ENCODE measurements at places on chromosomes 16 and 17.

GRCh38 chr16:62105244-62105643 lies 69.0 kb upstream of the CDH8 start:
- no peak for DNase-seq

DNA sequence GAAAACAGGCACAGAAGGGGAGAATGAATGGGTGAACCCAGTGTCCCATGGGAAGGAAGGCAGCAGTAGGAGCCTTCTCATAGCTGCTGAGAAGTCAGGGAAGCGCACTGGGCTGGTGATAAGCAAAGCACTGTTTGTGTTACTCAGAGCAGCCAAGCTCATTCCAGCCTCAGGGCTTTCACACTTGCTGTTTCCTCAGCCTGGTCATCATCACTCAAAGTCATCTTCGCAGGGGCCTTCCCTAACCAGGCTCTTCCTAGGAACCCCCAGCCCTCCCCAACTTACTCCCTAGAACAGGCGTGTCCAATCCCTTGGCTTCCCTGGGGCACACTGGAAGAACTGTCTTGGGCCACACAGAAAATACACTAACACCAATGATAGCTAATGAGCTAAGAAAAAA lies 32.1 kb upstream of the LONP2 start:
- no peak for DNase-seq

DNA sequence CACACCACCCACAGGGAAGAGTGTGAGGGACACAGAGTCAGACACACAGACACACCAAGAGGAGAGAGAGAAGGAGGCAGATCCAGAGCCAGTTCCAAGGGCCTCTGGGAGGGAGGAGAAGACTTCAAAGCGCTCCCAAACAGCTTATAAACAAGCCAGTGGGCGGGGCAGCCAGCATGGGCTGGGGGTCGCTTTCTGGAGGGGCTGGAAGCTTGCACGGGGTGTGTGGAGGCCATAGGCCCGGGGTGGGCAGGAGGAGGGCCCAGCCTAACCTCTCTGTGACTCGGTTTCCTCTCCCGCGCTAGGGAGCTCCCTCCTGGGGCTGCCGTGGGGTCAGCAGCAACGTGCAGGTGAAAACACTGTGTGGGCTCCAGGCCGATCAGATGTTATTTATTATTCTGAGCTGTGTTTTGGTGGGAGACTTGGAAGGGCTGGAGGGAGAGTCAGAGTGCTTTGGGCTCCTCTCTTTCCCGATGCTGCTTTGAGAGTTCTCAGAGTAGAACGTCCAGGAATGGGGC lies 2.5 kb upstream of the WFIKKN2 start:
- no peak for DNase-seq

GRCh38 chr16:67148656-67149275 lies 2.0 kb downstream of the B3GNT9 start:
- DNase-seq = no peak

GRCh38 chr16:76837872-76838271 lies 353.1 kb upstream of the MON1B start:
- no peak for DNase-seq

DNA sequence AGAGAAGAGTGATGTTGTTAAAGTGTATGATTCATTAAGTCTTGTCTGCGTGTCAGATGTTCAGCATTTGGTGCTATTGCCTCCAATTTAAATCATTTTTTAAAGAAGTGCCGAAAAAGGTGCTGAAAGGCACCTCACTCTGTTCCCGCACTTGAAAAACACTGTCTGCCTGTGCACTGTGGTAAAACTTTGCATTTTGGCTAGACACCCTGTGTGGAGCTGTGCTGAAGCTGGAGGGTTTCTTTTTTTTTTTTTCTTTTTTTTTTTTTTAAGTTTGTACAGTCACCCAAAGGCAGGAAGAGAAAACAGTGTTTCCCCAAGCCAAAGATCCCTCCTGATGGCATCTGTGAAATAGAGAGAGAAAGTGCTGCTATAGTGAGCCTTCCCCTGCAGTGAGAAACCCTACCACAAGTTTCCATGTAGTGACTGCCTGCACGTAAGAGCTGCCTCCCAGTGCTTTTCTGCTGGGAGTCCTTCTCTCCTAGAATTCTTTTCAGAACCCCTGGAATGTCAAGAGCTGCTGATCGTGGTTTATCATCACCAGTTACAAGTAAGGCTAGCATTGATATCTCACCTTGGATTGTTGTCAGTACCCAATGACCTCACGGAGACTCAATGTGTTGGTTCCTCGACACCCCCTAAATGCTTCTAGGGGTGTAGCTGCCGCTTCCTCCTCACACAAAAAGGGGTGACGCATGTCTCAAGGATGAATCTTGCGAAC lies 116.0 kb upstream of the SOX9 start:
- DNase-seq = no peak

GRCh38 chr16:89444151-89444723 lies 46.1 kb downstream of the ANKRD11 start:
- DNase-seq = no peak

DNA sequence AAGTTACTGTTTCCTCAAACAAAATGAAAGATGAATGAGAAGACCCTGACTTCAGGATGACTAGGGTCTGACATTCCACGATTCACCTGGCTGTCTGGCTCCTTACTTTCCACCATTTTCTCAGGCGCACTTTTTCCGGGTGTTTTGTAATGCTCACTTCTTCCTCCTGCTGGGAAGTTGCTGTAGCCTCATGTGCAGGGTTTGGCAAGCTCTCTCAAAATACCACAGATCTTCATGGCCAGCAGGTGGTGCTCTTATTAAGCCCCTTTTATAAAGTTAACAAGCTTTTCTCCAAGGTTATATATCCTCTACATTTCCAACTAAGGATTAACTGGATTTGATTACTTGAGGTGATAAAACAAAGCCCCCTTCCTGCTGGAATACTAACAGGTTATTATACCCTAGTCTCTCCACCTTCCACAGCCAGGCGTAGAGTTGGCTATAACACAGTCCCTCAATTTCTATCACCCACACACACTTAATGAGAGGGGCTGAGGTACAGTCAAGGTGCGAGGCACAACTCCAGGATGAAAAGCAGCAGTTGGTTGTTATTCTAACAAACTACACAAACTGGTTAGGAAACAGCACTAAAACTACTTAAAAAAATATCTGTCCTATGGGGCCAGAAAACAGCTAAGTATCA lies 45.4 kb downstream of the STH start:
- DNase-seq = peak; percentile 96

- peak; percentile 92 for DNase-seq
Measured at GRCh38 chr16:84806256-84806889, 13.4 kb upstream of the CRISPLD2 start.

DNA sequence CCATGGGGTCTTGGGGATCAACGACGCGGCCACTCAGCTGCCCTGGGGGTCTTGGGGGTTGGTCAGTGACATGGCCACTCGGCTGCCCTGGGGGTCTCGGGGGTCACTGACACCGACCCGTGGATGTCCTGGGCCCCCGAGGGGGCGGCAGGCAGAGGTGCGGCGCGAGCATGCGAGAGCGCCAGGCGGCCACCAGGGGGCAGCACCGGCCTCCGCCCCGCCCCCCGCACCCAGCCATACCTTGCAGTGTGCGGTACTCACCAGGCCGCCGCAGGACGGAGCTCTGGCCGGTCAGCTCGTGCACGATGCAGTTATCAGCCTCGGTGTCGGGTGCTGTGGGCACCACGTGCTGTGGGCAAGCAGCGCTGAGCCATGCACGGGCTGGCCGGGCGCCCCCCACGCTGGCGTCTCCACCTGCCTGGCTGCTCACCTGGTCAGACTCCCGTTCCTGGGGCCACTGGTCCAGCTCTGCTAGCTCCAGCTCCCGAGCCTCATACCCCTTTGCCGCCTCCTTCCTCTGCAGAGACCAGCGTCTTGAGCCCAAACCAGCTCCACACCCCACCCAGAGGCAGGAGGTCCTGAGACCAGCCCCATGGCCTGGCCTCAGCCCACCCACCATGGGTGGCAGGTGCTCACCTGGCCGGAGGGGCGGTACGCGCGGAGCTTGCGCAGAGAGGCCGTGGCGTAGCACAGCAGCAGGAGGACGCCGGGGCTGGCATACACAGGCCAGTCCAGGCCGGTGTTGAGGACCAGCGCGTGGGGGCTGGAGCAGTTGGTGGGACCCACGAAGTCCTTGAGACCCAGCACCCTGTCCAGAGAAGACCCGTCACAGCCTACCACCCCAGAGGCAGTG lies 31.2 kb downstream of the CTU2 start:
- peak; percentile 68 for DNase-seq

DNA sequence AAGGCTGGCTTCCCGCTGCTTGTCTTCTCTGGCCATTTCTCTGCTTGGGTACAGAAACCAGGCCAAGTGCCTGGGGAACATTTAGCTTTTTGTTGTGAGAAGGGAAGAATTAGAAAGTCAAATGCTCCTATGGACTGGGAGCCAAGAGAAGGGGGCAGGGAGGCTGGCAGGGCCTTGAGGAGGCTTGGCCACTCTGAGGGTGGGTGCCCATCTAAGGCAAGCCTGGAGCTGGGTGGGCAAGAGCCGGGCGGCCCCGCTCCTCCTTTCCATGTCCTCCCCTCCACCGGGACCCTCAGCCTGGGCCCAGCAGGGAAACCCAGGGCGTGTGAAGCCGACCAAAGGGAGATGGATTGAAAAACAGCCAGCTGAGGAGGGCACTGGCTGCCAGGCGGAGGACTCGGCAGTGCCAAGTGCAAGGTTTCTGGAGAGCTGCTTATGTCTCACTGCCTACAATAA lies 69.4 kb downstream of the NTN1 start:
- no peak for DNase-seq

GRCh38 chr17:77205396-77206125 lies 64.8 kb downstream of the SEC14L1 start:
- peak; percentile 16 for DNase-seq
